ENCODE measurements at places on chromosomes 12 and 14.
A peak's percentile ranks its signal among the peaks of the same experiment; 100 is the strongest.

- no peak for DNase-seq
Measured at GRCh38 chr12:131905630-131906091, 11.2 kb downstream of the ULK1 start.

DNA sequence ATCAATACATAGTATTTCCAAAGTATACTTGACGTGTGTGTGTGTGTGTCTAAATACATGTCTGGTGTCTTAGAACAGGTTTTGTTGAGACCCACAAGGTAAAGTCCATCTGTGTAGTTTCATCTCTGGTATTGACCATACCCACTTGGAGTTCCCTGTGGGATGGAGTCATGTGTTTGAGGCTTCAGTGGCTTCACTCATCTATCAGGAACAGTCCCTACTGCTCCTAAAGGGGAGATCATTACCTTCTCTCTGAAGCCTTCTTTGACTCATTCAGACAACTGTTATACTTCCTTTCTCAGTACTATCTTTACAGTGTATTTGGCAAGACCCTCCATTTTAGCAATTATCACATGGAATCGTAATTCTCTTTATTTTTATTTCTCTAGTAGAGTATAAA lies 14.2 kb downstream of the RAB21 start:
- DNase-seq = no peak

DNA sequence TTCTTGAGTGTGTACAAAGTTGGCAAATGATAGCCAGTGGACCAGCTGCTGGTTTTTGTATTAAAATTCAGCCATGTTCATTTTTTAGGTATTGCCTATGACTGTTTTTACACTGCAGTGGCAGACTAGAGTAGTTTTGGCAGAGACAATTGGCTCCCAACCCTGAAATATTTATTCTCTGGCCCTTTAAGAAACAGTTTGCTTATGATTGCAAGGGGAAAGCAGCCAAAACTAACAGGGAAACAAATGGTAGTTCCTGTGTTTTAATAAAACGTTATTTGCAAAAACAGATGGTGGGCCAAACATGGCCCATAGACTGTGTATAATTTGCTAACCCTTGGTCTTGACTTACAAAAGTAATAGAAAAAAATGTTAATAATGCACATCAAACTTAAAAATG lies 110.2 kb downstream of the ALX1 start:
- DNase-seq = no peak

GRCh38 chr12:91763654-91764370 lies 381.8 kb downstream of the BTG1 start:
- DNase-seq = no peak

GRCh38 chr14:24463884-24464785 lies 21.6 kb upstream of the SDR39U1 start:
- DNase-seq = no peak

- DNase-seq = no peak
Measured at GRCh38 chr12:96810477-96810876, 96.6 kb upstream of the NEDD1 start.

GRCh38 chr12:71186571-71187288 lies 28.9 kb upstream of the TSPAN8 start:
- DNase-seq = no peak

DNA sequence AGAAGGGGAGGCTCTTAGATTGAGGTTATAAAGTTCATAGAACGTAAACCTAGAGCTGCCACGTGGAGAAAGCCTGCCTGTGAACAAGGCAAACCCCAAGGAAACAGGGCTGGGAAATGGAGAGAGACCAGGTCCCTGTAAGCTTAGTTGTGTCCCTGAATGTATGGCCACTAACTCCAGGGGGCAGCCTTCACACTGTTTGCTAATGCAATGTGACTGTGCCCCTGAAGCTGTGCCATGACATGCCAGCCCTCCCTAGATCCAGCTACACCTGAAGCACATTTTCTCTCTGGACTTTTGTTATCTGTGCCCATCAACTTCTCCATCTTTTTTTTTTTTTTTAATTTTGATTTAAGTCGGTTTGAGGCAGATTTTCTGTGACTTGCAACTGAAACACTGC lies 60.6 kb upstream of the TMCC3 start:
- no peak for DNase-seq

- no peak for DNase-seq
Measured at GRCh38 chr14:104212206-104213095, 74.1 kb downstream of the KIF26A start.

DNA sequence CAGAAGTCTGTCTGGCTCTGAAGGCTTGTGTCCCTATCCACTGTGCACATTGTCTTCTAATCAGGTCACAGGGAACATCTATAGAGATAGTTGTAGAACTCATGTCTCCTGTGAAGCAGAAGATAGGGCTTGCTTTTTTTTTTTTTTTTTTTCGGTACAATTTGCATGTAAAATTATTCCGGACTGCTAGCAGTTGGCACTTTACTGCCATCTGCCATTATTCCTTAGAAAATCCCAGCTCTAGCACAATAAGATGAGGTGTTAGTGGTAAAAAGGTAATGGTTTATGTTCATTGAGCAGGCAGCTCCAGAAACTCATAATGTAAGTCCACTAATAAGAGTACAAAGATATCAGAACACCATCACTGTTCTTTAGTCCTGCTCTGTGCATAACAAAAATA lies 8.7 kb downstream of the MYRFL start:
- DNase-seq = no peak

DNA sequence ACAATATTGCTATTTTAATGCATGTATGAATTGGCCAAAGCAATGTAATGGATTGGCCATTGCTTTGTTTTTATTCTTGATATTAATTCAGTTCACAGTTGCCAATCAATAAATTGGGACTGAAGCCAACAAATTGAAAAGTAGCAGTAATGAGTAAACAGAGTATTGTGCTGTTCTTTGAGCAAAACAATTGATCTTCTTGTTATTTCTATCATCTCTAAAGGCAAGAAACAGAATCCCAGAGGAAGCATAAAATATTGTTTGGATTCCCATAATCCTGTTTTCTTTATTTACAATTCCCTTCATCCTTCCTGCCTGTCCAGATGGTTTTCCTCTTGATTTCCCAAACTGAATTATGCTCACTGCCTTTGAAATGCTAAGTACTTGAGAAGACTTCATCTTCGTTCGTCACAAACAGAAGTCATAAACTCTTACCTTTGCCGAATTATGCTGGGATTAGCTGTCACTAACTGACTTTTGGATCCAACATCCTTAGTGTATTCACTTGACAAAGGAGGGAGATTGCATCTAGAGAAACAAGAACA lies 85.9 kb downstream of the ST8SIA1 start:
- no peak for DNase-seq

GRCh38 chr14:101137234-101137633 lies 233.7 kb upstream of the RTL1 start:
- DNase-seq = no peak

GRCh38 chr12:93608313-93608712 lies 35.8 kb downstream of the SOCS2 start:
- DNase-seq = no peak

DNA sequence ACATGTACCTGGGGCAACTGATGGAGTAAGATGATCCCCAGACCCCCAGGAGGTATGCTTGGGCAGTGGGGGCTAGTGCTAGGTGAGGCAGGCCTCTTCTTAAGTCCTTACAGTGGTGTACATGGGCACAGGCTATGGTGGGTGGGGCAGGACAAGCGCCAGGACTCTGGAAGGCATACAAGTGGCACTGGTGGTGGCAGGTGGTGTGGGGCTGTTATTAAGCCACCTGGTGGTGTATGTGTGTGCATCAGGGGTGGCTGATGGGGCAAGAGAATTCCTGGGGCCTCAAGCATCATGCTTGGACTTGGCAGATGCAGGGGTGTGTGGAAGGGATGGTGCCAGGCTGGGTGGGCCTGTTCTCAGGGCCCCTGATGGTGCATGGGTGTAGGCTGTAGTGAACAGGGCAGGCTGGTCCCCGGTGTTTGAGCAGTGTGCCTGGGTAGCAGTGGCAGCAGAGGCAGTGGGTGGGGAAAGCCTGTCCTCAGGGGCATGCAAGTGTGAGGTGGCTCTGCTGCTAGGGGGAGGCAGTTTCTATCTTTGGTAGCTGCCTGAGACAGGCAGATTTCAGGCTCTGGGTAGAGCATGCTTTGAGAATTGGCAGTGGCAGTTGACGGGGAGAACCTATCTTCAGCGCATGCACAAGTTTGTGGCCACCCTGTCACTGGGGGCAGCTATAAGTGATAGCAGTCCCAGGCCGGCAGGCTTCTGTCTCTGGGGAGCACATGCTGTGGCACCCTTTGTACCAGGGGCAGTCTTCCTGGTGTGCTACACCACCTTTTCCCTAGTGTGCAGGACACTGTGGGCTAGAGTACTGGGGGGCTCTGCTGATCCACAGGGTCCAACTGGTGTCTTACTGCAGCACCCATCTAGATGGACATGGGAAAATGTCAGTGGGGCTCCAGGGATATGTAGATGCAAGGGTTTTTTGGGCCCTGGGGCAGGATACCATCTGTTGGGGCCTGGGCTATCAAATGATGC lies 52.6 kb upstream of the ABCD2 start:
- no peak for DNase-seq

DNA sequence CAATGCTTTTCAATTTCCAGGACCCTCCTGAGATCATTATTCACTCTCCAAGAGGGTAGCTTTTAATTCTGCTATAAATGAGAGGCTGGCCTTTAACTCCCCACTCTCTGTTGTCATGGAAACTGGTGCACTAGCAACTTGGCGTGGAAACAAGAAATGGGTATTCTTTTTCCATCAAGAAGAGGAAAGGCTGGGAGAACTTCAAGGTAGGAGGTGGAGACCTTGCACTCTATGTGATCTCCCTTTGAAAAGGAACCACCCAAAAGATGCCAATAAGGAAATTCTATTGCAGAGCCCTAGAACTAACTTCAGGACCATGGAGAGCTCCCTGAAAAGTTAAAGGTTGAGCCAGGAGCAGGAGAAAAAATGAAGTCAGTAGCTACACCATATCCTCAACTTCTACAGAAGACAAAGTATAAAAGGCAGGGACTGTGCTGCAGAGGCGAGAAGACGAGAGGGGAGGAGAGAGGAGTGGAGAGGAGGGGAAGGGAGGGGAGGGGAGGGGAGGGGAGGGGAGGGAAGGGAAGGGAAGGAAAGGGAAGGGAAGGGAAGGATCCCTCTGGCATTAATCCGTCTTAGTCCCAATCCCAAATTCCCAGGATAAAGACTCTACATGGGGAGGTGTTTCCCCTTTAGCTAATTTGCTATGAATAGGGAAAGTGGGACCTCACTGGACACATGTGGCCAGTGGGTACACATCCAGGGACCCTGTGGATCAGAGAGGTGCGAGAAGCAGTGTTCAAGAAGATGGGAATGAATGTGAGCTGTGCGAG lies 46.7 kb upstream of the FICD start:
- no peak for DNase-seq

GRCh38 chr14:48331421-48331820 lies 656.0 kb upstream of the MDGA2 start:
- DNase-seq = no peak

- DNase-seq = peak; percentile 97
Measured at GRCh38 chr12:53079226-53080117, at the start of gene SPRYD3. Gene SPRYD3, minus strand, starts transcription at chr12:53079390. Its CDS starts 57 bp downstream, at chr12:53079333.

DNA sequence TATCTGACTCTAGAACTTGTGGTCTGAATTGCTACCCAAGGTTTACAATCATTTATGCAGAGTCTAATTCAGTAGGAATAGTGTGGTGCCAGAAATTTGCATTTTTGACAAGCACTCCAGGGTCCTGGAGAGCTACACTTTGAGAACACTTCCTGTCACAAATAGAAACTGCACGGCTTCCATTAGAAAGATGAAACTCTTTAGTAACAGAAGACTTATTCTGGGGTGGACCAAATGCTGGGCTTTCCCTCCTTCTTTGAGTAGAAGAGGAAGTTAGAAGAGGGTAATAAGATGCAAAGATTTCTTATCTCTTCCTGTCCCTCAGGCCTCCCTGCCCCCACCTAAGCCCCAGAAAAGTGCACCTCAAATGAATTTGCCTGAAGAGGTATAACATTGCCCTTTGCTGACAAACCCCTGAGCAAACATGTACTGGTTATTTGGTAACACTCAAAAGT lies 28.4 kb downstream of the DGLUCY start:
- DNase-seq = no peak

DNA sequence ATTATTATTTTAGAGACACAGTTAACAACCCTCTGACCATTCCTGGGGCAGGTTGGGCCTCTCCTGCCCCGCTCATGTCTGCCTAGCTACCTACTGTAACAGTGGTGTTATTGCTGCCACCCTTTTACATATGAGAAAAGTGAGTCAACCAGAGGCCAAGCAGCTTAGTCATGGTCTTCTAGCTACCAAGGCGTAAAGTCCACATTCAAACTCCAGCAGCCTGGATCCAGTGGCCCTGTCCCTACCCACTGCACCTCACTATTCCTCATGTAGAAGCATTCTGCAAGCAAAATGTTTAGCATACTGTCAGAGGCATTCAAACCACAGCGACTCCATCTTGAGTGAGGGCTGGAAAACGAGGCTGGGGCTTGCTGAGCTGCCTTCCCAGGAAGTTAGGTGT lies 95.8 kb downstream of the SLC15A4 start:
- DNase-seq = no peak

GRCh38 chr12:56723352-56723751 lies 1.7 kb downstream of the NACA start:
- DNase-seq = no peak

GRCh38 chr12:103312742-103313354 lies 182.9 kb downstream of the C12orf42 start:
- no peak for DNase-seq

DNA sequence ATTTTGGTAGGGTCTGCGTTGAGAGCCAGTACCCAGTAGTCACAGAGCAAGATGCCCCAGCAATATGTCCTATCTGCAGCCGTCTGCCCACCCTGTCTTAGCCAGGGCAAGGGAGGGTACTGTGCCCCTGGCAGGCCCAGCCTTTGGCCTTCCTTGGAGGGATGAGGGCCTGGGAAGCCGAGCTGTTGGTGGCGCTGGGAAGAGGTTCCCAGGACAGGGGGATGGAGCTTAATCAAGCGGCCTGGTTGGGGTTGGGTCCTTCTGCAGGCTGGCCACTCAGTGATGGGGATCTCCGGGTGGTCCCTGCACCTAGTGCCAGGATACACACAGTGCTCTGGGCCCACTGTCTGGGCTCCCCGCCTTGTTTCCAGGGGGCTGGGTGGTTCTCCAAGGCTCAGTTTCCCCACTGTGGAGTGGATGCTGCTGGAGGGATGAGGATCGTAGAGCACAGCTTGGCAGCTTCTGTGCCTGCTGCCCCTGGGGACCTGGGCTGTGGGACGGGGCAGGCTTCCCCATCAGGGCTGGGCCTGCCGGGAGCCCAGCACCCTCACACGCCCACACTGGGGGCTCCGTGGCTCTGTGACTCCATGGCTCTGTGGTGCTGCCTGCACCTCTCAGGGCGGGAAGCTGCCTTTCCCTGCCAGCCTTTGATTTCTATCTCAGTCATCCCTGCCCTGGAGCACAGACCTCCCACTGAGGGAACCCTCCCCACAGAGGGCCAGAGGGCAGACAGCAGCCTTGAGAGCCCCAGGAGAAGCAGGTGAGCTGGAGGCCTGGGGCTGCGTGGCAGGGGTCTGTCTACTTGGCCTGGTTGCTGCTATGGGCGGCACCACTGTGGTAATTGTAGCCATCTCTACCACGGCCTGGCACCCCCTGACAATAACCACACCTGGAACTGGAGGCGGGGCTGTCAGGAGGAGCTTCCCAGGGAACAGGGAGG lies 357.0 kb downstream of the TMEM121 start:
- DNase-seq = no peak

Data from stimulated activated CD4-positive, alpha-beta T cell treated with anti-CD3 and anti-CD28 coated beads, TNF-alpha, amount 100 ng/mL, for 1 hour (primary cell).